SIG-M5 (cell line): ENCODE measurements at places on chromosomes 5 and 9.
A peak's percentile ranks its signal among the peaks of the same experiment; 100 is the strongest.

DNA sequence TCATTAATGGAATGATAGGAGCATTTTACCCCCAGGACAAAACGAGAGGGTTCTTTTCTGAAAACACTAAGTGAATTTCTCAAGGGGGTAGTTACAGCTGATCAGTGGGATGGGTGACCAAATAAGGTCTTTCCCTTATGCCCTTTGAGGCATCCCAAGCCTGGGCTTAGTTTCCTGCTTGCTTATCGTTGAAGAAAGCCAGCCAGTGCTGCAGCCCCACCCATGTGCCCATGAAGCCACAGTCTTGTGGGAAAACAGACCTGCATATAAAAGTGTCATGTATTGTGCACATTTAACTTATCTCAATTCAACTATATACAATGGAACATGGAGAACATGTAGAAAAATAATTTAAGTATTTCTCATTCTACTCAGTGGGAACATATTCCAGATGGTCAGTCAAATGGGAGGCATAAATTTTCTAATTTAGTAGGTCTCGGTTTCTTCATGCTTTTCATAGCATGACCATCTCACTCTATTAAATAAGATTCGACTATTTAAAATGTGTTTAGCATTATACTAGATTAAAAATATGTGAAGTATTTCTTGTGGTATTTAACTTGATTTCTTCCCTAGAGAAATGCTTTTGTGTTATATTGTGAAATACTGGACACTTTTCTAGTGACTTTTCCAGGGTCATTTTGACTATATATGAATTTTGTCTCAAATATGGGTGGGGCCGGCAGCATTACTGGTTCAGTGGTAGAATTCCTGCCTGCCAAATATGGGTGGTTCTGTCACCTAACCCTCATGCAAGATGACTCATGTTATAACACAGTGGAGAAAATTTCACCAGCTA, 189.7 kb upstream of the SGCD start:
- DNase-seq, result no peak

- no peak for DNase-seq
Observed at GRCh38 chr5:91235271-91235694, 147.8 kb downstream of the ARRDC3 start.

- DNase-seq, result no peak
Observed at GRCh38 chr9:16082796-16083195, 530.0 kb downstream of the CCDC171 start.

DNA sequence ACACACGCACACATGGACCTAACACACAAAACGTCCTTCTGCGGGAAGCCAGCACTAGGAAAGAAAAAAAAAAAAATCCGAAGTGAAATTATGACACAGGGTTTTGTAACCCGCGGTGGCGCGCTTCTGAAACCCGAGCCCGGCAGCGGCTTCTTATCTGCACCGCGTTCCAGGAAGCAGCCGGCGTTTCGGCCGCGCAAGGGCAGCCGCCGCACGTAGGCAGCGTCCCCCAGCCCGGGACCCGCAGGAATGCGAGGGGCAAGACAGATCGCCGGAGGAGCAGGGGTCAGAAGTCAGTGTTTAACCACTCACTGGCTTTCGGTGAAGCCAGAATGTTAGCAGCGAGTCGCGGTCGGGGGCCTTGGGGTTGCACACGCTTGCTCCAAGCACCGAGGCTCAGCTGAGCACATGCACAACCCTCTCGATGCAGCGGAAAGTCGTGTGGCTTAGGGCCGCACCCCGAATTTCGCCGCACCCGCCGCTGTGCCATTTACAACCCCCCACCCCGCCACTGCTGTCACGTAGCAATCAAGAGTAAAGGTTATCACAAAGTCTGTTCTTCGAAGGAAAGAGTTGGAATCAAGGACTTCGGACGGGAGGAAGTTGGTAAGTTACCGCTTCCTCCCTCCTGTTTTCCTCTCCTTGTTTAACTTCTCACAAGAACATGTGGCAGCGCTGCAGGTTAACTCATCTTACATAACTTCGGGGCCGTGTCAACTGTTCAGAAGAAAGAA, 167.9 kb downstream of the AUH start:
- DNase-seq, result peak; percentile 37

DNA sequence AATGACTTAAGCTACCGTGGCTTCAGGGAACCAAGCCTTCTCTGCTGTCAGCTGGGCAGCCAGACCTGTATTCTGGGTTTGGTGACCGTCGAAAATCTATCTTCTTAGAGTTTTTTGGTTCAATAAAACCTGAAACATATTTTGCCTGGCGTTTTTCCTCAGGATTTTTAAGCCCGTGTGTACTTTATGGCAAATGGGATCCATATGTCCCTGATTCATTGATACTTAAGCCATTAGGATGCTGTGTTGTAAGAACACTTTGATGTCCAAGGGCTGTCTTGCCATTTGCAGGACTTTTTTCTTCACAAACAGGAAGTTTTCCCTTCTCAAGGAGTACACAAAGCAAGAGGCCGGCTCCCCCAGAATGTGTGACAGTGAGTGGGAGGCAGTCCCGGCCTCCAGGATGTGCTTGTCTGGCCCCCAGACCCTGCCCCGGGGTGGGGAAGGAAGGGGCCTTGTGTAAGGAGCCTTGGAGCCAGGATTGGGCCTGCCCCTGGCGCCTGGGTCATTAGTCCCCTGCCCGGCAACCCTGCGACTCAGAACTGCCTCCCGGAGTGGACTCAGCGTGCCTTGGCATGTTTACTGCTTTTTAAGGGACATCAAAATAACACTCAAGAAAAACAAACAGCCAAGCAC, 83.4 kb upstream of the SMIM23 start:
- no peak for DNase-seq

GRCh38 chr5:158769079-158769478, 330.6 kb downstream of the EBF1 start:
- no peak for DNase-seq

- DNase-seq, result no peak
Observed at GRCh38 chr5:179120421-179120861, 60.3 kb downstream of the ZNF354C start.

DNA sequence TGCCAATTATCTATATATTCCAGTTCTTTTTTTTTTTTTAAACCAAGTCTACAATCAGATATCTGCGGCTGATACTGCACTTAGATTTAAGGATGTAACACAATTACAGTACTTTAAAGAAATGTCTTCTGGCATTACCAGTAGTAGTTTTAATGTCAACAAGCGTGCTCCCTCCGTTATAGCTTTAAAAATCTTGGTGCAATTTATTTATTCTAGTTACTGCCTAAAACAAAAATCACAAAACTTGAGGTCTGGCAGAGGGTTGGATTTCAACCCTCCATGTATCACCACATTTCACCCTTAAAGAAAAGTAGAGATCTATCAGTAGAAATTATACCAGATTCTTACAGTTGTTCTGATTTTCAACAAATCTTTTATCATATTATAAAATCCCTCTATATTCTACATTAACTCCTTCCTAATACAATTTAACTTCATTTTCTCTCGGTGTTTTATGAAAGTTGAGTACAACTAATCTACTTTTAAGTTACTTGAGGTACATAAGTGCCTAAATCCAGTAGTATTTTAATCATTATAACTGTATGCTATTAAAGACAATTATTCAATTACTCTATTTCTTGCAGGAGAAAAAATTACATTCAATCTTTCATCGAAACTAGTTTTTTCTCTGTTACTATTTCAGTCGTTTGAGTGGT, 2.0 kb upstream of the RICTOR start:
- DNase-seq, result no peak

GRCh38 chr9:116572095-116572748, 114.9 kb upstream of the TRIM32 start:
- DNase-seq, result no peak

- no peak for DNase-seq
Observed at GRCh38 chr9:12923468-12924009, 148.7 kb downstream of the LURAP1L start.

- no peak for DNase-seq
Observed at GRCh38 chr9:134698587-134699342, 57.2 kb downstream of the COL5A1 start.

- no peak for DNase-seq
Observed at GRCh38 chr9:130319300-130319699, 53.7 kb downstream of the HMCN2 start.

DNA sequence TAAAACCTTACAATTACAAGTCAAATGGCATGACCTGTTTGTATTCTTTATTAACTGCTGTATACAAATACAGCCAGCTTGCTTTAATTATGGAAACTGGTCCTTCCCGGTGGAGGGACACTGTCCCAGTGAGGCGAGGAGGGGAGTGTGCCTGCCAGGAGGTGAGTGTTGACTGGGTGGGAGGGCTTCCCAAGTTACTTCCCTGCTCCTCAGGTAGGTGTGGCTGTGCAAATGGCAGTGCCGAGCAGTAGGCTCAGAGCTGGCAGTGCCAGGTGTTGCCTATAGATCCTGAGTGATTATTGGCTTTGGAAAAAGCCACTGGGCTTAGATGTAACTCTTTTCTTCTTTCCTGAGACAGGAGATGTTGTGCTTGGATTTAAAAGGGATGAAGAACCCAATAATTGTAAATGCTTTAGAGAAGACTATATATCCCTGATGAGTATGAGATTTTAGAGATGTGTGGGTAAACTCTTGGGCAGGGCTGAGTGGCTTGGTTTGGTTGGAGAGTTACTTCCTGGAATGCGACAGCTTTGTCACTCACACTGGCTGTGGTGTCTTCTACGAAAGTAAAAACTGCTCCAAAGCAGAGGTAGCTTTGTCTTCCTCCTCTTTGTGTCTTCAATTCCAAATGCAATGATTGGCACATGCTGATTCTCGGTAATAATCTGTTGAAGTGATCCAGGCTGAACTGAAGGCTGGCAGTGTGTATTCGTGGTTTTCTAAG, 43.7 kb downstream of the GLRX start:
- no peak for DNase-seq

GRCh38 chr9:125747765-125748445, 732 bp downstream of the PBX3 start:
- DNase-seq, result no peak

- DNase-seq, result peak; percentile 58
Observed at GRCh38 chr5:68046445-68046844, 169.1 kb upstream of the PIK3R1 start.

DNA sequence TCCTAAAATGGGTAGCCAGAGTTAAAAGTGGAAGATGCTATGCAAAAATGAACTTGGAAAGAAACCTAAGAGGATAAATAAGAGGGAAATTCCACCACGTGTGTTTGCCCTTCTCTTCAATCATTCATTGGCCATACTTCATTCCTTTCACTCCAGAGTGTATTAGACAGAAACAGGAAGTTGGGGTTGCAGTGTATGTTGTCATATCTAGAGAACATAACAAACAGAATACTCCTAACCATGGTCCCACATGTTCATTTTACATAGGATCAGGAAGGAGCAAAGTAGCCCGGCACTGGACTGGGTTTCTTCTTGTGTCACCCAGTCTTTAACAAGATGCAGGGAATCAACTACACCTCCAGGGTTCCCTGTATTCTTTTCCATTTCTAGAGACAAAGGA, 7.6 kb upstream of the GPBP1 start:
- DNase-seq, result peak; percentile 26

DNA sequence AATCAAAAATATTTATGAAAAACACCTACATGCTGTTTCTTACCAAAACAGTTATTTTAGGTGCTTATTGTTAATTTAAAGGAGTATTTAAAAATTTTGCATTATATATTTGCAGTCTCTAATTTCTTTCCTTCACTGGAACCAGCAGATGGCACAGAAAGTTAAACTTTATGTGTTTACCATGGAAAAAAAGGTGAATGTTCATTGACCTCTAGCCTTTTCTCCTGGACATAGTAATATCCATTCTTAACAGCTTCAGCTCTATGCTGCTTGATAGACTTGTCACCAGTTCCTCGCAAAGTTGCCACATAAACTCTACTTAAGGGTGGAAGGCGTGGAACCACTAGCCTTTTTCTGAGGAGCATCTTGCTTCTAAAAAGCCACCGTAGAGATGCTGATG, 38.7 kb upstream of the NUDT12 start:
- no peak for DNase-seq

- DNase-seq, result no peak
Observed at GRCh38 chr5:123626051-123626450, 114.1 kb downstream of the CSNK1G3 start.

DNA sequence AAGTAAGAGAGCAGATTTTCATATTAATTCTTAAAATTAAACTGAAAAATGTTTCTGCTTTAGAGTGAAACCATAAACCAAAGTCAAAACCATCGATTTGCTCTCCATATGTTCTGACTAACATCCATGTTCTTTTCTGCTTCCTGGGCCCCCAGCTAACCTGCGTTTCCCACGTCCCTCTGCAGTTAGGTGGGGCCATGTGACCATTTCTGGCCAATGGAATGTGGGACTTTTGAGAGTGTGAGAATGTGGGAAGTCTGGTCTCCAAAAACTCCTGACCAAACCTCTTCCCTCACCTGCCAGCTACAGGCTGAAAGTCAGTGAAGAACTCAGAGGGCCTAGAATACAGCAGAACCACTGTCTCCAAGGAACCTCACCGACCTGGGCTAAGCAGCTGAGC, 44.9 kb downstream of the ANKH start:
- DNase-seq, result no peak

GRCh38 chr5:125634216-125634835, 788.9 kb upstream of the GRAMD2B start:
- DNase-seq, result no peak

GRCh38 chr9:69118656-69119055, 55.4 kb upstream of the TJP2 start:
- no peak for DNase-seq

DNA sequence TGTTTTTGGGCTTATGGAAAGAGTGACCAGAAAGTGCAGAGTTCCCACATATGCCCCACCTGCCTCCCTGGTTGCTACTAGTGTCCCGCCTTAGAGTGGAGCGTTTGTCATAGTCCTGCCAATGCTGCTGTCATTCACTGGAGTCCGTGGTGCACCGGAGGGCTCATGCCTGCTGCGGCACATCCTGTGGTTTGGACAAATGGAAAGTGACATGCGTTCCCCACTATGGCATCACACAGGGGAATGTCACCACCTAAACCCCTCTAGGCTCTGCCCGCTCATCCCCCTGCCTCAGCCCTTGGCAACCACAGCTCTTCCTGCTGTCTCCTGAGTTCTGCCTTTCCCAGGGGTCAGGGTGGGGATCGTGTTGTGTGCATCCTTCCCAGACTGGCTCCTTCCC, 29.2 kb downstream of the IRX4 start:
- no peak for DNase-seq
